Mesothelial cell of epicardium (in vitro differentiated cells): ENCODE measurements at places on chromosomes 5 and 9. TPM values are rescaled to one million over a fixed set of nuclear protein-coding genes. Genes with fewer than 3 reads are reported as not detected.

The GARIN3 gene
- total RNA-seq: not detected in 3 replicates

The AP3B1 gene
- total RNA-seq: 48.7 to 50.6 TPM (median 49.2 TPM) in 3 replicates

The TAF1L gene
- 0.05 TPM in 1 of 3 replicates, not detected in the others for total RNA-seq

The SET gene
- total RNA-seq: 443 to 471 TPM (median 467 TPM) in 3 replicates

DNA sequence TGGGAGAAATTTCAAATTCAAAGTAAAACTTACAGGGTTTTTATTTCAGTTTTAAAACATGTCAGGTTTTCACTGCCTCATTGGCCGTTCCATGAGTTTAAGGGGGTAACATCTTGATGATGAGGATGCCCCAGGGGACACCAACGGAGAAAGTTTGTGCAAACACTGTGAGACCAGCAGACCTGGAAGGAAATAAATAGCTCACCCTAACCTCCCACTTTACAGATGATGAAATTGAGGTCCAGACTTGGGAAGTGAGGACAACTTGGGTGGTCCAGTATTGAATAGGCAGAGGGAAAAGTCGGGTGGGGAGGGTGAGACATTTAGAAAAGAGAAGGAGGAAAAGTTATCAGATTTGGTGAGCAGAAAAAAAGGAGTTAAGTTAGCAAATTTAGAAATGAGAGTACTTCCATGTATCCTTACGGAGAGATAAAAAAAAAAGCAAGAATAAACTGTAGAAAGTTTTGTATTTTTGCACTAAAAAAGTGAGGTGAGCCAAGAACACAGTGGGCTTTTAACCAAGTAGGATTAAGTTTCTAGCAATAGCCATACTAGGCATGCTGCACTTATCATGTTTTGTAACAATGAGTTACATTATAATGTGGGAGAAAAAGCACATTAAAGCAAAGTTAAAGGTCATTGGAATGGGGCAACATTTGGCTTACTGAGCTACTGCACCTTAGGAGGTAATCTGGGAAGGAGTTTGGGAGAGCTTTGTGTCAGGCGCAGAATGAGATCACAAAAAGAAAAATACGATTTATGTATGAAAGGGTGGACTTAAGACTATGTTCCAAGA, 125.1 kb downstream of the GAS1 start:
- H3K4me1 ChIP-seq: peaks cover 7% of the 10 kb centered on the region
- H3K27me3 ChIP-seq: peaks cover 2% of the 10 kb centered on the region
- no peak for DNase-seq
- H3K36me3 ChIP-seq: no peaks in the 10 kb centered on the region

DNA sequence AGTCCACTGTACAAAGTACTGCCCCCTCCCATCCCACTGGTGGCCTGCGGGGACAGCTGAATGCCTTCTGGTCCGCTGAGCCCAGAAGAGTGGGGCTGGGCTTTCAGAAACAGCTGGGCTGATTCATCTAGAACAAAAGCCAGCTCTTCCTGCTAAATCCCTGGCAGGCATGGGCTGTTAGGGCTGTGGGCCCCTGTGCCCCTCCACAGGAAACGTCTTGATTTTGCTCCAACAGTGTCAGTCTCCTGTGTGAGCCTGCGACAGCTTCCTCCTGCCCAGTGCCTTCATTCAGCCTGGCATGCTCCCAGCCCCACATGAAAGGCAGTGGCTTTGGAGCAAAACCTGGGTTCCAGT, 6.9 kb upstream of the GSN start:
- H3K27me3 ChIP-seq: peaks cover 8% of the 10 kb centered on the region
- H3K4me1 ChIP-seq: peaks cover 9% of the 10 kb centered on the region
- H3K36me3 ChIP-seq: no peaks in the 10 kb centered on the region
- DNase-seq: no peak
- no peak overlapping the region for H3K27ac ChIP-seq

- peaks cover 15% of the 10 kb centered on the region for H3K36me3 ChIP-seq
- H3K27me3 ChIP-seq: no peaks in the 10 kb centered on the region
- H3K4me1 ChIP-seq: peaks cover 78% of the 10 kb centered on the region
- H3K4me3 ChIP-seq: no peak overlapping the region
- H3K27ac ChIP-seq: peak overlapping the region; percentile 96
- DNase-seq: no peak
These were observed 131.5 kb upstream of the OTULINL start for GRCh38 chr5:14450018-14450524.

DNA sequence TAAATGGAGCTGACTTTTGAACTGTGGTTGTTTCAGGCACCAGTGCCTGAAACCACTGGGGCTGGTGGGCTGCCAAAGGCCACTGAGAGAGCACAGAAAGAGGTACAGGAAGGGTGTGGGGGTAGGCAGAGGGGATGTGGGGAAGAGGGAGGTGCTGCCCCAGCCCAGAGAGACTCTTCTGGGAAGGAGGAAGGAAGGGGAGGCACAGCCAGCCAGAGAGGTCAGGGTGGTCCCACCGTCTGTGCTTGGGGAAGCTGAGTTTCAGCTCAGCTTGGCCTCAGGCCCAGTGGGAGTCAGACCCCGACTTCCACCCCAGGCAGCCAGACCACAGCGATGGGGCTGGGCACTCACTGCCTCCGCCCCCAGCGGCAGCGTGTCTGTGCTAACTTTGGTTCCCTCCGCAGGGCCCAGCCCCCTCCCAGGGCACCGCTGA, 8.6 kb upstream of the PHYKPL start:
- no peak overlapping the region for H3K4me3 ChIP-seq
- H3K4me1 ChIP-seq: no peaks in the 10 kb centered on the region
- H3K36me3 ChIP-seq: no peaks in the 10 kb centered on the region
- H3K27me3 ChIP-seq: no peaks in the 10 kb centered on the region
- no peak overlapping the region for H3K27ac ChIP-seq

- no peak overlapping the region for H3K4me3 ChIP-seq
- no peaks in the 10 kb centered on the region for H3K27me3 ChIP-seq
- H3K27ac ChIP-seq: peak overlapping the region; percentile 61
- no peak for DNase-seq
- no peaks in the 10 kb centered on the region for H3K36me3 ChIP-seq
These were observed 28.2 kb upstream of the HSPA9 start for GRCh38 chr5:138603249-138603920.

DNA sequence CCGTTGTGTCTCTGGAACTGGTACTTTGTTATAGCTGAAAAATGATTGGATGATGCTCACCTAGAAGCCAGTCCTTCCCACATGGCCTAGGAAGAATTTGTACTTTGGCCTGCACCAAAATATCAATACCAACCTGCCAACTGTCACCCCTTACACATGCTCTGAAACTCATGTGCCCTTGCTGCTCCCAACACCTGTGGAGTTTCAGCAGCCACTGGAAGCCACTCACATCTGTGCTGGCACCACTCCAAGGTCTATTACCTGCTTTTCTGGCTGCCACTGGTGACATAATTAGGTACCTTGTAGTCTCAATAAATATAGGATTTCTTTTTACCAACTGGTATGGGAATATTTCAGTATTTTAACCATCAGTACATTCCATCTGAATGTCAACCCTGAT, 363.6 kb downstream of the SH3GL2 start:
- no peak overlapping the region for H3K27ac ChIP-seq
- DNase-seq: no peak
- no peaks in the 10 kb centered on the region for H3K27me3 ChIP-seq
